ENCODE measurements at places on chromosomes 11 and 22. TPM values are rescaled to one million over a fixed set of nuclear protein-coding genes. Genes with fewer than 3 reads are reported as not detected.

GRCh38 chr22:46803936-46804335, 41.5 kb downstream of the TBC1D22A start:
- DNase-seq: no peak

DNA sequence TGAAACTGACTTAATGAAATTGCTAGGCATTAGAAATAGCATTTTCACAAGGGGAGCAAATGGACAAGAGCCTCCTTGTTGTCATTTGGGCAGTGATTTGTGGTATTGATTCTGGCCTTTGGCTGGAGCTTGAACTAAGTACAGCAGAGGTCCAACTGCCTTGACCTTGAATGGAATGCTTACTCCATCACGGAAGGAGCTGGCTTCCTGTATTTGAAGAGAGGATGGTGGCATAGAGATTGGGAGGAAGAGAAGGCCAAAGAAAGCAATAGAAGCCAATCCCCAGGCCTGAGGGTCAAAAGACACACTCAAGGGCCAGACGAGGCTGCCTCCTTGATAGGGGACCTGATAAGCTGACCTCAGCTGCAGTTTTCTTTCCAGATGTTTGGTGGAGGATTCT, 126.6 kb upstream of the MPPED2 start:
- DNase-seq: no peak

DNA sequence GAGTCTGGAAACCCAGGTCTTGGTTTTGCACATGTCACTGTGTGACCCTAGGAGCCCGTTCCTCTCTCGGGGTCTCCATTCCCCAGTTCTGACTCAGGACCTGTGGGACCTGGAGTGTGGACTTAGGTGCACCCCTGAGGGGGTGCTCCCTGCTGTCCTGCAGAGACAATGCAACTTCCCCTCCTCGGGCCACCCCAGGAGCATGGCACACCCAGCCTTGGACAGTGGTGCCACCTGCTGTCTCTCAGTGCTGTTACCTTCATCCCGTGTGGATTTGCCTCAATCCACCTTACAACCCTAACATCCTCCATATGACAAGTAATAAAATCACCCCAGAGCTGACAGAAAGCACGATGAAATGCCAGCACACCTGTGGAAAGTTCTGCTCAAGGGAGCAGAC, 27.5 kb upstream of the CRYBB3 start:
- DNase-seq: peak; percentile 21

- no peak for DNase-seq
Observed at GRCh38 chr22:45120931-45121330, 42.8 kb upstream of the NUP50 start.

GRCh38 chr22:48378673-48379072, 1449.0 kb downstream of the BRD1 start:
- no peak for DNase-seq

DNA sequence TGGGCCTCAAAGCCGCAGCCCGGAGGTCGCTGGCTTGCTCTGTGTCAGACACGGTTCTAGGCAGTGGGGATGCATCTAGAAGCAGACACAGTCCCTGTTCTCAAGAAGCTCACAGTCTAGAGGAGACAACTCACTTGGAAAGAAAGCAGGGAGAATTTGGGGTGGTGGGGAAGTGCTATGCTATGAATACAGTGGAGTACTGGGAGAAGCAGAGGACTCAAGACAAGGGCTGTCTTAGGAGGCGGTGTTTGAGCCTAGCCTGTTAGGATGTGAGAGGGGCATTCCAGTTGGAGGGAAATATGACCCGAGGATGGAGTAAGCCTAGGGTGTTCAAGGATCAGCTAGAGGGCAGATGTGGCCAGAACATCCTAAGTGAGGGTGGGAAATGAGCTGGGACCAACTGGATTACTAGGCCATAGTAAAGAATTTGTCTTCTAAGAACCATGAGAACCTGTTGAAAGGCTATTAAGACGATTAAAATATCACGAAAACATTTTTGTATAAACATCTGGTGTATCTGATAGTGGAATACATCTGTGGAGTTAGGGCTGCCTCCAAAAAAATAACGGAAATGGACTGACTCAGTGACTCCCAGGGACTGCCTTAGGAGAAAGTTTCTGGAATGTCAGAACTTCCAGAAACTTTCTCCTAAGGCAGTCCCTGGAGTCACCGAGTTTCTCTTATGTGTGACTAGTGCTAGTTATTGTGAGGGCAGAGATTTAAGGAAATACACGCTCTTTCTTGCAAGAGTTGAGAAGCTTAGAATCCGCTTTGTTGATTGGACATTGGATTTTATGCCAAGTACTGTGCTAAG, 1.1 kb upstream of the PITPNB start:
- peak; percentile 55 for DNase-seq

The FGF3 gene
- not detected for total RNA-seq

- no peak for DNase-seq
Observed at GRCh38 chr11:16933291-16933690, 80.9 kb downstream of the PLEKHA7 start.

The OR8D4 gene
- total RNA-seq: not detected

The P2RY2 gene
- 3.0 TPM for total RNA-seq

- no peak for DNase-seq
Observed at GRCh38 chr11:122656073-122656630, 630 bp downstream of the UBASH3B start.

GRCh38 chr11:92627615-92628256, 341.7 kb upstream of the MTNR1B start:
- DNase-seq: no peak

GRCh38 chr22:38415046-38415445, 40.0 kb downstream of the KCNJ4 start:
- DNase-seq: no peak

The IL10RA gene
- not detected for total RNA-seq

GRCh38 chr11:11706028-11706427, 84.2 kb upstream of the GALNT18 start:
- DNase-seq: no peak

GRCh38 chr22:24962835-24963234, 10.3 kb downstream of the KIAA1671 start:
- no peak for DNase-seq

The AQP11 gene
- 15.3 TPM for total RNA-seq

DNA sequence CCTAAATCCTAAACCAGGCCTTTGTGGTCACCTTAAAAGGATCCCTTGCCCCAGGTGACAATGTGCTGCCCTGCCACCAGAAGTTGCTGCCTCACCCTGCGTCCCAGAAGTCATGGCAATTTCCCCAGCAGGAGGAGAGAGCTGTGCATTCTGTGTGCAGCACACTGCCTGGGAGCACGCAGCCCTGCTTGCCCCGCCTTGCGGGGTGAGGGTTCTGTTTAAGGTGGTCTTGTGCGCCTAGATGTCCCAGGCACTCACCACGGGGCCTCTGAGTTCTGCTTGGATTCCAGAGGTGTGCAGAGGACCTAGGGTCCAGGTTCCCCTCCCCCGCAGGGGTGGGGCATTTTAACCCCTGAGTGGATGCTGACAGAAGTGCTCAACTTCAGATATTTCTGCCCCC, 95.0 kb downstream of the GRAMD1B start:
- DNase-seq: no peak

- no peak for DNase-seq
Observed at GRCh38 chr11:12142176-12142575, 31.8 kb downstream of the MICAL2 start.

- DNase-seq: no peak
Observed at GRCh38 chr11:59801160-59801706, 9.3 kb downstream of the MRPL16 start.

DNA sequence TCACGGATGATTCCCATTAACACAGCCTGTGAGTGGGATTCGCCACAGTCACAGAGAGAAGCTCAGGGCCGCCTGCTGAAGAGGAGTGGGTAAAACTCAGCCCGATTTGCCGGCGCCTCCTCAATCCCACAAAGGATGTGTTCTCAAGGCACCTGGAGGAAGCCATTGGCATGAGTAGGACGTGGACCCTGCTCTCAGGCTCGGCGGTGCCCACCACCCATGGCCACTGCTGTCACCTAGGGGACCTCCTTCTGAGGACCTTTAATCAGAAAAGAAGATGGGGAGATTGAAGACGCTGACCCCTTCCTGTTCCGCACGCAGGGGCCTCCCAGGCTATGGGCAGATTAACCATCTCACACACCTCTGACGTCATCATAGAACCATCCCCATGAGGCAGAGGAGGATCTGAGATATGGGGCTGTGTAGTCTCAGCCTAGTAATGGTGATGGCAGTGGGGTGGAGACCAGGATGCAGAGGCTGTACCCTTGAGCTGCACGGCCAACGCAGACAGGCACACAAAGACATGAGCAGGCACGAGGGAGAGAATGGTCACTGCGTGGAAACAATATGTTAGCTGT, 571.8 kb downstream of the BRD1 start:
- no peak for DNase-seq

DNA sequence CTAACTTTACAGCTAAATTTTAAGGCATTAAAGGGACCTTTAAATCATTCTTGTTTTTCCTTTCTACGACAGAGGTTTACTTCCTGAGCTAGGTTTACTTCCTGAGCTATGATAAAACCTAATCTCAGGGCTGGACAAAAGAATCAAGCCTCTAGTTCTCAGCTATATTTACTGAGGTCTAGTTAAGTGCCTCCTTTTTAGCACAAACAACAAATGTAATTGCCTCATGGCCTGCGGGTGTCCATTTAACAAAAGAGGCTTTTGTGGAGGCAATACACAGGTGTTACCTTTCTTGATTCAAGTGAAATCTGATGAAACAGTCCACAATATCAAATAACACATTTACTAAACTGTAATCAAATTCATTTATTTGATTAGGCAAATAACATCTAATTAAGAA, 67.3 kb downstream of the IMMP1L start:
- DNase-seq: peak; percentile 4

The EMID1 gene
- total RNA-seq: 0.82 TPM

The DRAP1 gene
- 52.3 TPM for total RNA-seq

- DNase-seq: no peak
Observed at GRCh38 chr11:118980191-118980881, 8.8 kb downstream of the FOXR1 start.

The TRIM34 gene
- 0.72 TPM for total RNA-seq

DNA sequence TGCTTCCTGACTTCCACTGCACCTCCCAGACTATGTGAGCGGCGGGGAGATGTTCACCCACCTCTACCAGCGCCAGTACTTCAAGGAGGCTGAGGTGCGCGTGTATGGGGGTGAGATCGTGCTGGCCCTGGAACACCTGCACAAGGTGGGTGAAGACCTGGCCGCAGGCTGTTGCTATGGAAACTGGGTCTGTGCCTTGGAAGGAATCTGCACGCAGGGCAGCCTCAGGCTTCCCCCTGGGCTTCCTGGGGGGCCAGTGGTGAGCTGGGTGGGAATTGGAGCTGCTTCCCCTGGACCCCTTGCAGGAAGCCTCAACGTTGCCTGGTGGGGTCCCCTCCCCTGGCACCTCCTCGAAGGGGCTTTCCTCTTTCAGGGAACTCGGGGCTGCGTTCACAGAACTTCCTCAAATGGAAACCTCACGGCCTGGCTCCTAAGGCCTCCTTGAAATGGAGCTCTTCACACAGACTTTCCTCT, 1.5 kb downstream of the RPS6KA4 start:
- no peak for DNase-seq

DNA sequence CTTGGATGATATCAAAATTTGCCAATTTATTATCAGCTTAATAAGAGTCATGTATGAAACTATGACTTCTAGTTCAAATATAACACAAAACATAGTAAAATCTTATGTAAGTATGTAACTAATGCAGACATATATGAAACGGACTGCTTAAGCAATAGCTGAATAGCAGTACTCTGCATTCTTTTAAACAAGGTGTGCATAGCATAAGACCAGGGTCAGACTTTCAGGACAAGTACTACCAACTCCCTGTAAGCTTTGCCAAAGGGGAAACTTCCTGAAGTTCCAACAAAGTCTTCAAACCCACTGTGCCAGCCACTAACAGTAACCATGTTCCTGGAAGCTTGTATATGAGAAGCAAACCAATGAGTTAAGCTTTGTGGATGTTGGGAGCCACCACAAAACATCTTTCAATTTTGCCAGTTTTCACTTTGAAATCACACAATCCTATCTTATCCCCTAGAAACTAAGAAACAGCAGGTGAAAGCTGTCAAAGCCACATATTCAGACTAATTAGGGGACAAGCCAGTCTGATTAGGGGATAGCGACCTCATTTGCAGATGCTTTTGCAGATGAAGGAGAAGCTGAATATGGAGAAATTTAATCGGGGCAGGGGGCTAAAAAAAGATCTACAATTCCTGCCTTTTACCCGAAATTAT, 13.3 kb downstream of the RBFOX2 start:
- no peak for DNase-seq

The FJX1 gene
- total RNA-seq: 0.44 TPM

DNA sequence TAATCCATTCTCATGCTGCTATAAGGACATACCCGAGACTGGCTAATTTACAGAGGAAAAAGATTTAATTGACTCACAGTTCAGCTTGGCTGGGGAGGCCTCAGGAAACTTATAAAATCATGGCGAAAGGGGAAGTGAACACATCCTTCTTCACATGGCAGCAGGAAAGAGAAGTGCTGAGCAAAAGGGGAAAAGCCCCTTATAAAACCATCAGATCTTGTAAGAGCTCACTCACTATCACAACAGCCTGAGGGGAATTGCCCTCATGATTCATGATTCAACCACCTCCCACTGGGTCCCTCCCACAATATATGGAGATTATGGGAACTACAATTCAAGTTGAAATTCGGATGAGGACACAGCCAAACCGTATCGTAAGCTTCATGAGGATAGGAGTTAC, 3.8 kb upstream of the CYB5R2 start:
- DNase-seq: no peak

DNA sequence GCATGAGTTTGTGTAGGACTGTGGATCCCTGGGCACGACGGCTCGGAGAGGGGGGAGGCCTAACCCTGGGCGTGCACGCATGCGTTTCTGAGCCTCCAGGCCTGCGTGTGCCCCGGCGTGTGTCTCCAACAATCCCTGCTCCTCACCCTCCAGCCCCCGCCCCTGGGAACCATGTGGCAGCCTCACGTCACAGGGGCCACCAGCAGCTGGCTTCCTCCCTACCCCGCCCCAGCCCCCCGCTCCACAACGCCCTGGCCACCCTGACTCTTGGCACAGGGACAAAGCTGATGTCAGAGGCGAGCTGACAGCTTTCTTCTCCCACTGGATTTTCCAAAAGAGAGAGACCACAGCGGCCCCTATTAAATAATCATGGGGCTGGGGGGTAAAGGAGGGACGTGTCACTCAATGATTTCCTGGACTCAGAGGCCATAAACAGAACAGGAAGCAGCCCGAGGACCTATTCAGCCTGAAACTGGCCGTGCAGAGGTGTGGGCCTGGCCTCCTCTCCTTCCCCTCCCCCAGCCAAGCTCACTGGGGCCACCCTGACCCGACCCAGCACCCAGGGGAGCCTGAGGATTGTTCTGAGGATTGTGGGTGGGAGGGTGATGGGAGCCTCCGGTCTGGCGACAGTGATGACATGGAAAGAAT, 6.8 kb upstream of the LIF start:
- DNase-seq: no peak

The MFRP gene
- not detected for total RNA-seq

GRCh38 chr11:59097113-59097708, 9.8 kb upstream of the FAM111B start:
- DNase-seq: peak; percentile 60

- DNase-seq: peak; percentile 92
Observed at GRCh38 chr22:24727218-24727851, 47.2 kb downstream of the PIWIL3 start.
